GM23248 (cell line): ENCODE measurements at places on chromosomes 1 and 21. TPM values are rescaled to one million over a fixed set of nuclear protein-coding genes. Genes with fewer than 3 reads are reported as not detected.

The RSRP1 gene
- total RNA-seq, result 138 and 139 TPM in 2 replicates

The TNFRSF18 gene
- total RNA-seq, result not detected in 2 replicates

- no peaks in the 10 kb centered on the region for H3K27me3 ChIP-seq
- no peaks in the 10 kb centered on the region for H3K36me3 ChIP-seq
- peaks cover 8% of the 10 kb centered on the region for H3K4me1 ChIP-seq
- H3K4me3 ChIP-seq, result no peak overlapping the region
Measured at GRCh38 chr1:87421809-87422208, 93.1 kb downstream of the LMO4 start.

GRCh38 chr1:101367630-101368029 is 130.8 kb downstream of the S1PR1 start:
- no peak overlapping the region for H3K27ac ChIP-seq
- peaks cover 29% of the 10 kb centered on the region for H3K4me1 ChIP-seq
- H3K4me3 ChIP-seq, result no peak overlapping the region

GRCh38 chr1:44640200-44640853 is 34.0 kb downstream of the TMEM53 start:
- peaks cover 4% of the 10 kb centered on the region; the same call in 1 of the 2 replicates for H3K4me1 ChIP-seq
- H3K27me3 ChIP-seq, result no peaks in the 10 kb centered on the region
